Progenitor cell of endocrine pancreas (in vitro differentiated cells): ENCODE measurements at places on chromosomes 3 and 15.

- H3K4me3 ChIP-seq = no peak overlapping the region
- no peak for DNase-seq
- peaks cover 27% of the 10 kb centered on the region for H3K36me3 ChIP-seq
- H3K27me3 ChIP-seq = no peaks in the 10 kb centered on the region
- no peaks in the 10 kb centered on the region for H3K4me1 ChIP-seq
These were observed 332.8 kb downstream of the CNTN3 start for GRCh38 chr3:74281705-74282104.

DNA sequence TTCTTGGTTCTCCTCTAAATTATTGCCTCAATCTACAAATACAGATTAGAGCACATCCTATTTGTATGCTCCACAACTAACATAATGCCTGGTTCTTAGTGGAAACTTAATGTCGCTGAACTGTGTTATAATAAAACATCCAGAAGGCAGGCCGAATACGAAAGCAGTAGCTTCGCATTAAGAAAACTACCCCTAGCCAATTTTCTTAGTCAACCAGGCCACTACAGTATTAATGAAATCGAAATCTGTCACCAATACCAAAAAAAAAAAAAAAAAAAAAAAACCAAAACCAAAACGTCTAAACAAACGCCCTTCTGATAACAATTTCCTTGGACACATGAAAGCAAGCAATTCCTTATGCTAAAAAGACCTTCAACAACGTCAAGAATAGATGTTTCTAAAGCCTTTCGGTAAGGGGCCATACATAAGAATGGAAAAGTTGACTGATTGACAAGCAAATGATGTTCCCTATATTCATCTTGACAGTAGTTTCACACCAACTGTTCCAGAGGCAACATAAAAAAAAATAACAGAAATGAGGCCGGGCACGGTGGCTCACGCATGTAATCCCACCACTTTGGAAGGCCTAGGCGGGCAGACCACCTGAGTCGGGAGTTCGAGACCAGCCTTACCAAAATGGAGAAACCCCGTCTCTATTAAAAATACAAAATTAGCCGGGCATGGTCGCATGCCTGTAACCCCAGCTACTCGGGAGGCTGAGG is 1.3 kb downstream of the DENND6A start:
- no peaks in the 10 kb centered on the region for H3K27me3 ChIP-seq
- H3K4me1 ChIP-seq = peaks cover 12% of the 10 kb centered on the region
- H3K4me3 ChIP-seq = peak overlapping the region; percentile 88
- H3K27ac ChIP-seq = peak overlapping the region; percentile 96
- no peak for DNase-seq
- no peaks in the 10 kb centered on the region for H3K36me3 ChIP-seq

- H3K27ac ChIP-seq = peak overlapping the region; percentile 63
- peaks cover 13% of the 10 kb centered on the region for H3K27me3 ChIP-seq
- DNase-seq = no peak
- H3K4me3 ChIP-seq = no peak overlapping the region
These were observed 3.3 kb upstream of the CCDC174 start for GRCh38 chr3:14647976-14648955.

DNA sequence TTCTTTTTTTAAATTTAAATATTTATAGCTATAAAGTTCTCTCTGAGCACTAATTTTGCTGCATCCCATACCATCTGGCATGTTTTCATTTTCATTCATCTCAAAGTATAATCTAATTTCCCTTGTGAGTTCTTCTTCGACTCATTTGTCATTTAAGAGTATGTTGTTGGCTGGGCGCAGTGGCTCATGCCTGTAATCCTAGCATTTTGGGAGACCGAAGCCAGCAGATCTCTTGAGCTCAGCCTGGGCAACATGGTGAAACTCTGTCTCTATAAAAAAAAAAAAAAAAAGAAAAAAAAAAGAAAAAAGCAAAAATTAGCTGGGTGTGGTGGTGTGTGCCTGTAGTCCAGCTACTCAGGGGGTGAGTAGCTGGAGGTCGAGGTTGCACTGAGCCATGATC is 34.8 kb downstream of the MAP1A start:
- no peak overlapping the region for H3K4me3 ChIP-seq
- no peaks in the 10 kb centered on the region for H3K4me1 ChIP-seq
- no peak for DNase-seq
- H3K27ac ChIP-seq = no peak overlapping the region
- peaks cover 12% of the 10 kb centered on the region for H3K36me3 ChIP-seq
- no peaks in the 10 kb centered on the region for H3K27me3 ChIP-seq

- DNase-seq = no peak
- no peaks in the 10 kb centered on the region for H3K27me3 ChIP-seq
- no peaks in the 10 kb centered on the region for H3K4me1 ChIP-seq
- H3K27ac ChIP-seq = no peak overlapping the region
- H3K36me3 ChIP-seq = no peaks in the 10 kb centered on the region
These were observed 142.9 kb upstream of the ALCAM start for GRCh38 chr3:105223815-105224214.

DNA sequence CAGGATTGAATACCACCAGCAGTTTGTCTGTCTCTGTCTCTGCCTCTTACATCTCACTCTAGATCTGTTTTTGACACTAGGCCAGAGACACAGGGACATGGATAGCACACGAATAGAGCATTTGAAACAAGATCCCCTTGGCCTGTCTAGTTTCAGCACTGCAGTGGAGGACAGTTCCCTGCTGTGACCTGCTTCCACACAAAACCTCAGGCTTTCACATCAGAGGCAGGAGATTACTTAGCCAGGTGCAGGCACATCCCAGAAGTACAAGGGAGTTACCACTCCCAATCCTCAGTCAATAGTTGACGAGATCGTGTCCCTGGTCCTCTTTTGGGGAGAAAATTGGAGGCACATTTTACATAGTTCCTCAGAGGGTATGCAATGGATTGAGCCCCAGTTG is 34.0 kb upstream of the CCK start:
- H3K27me3 ChIP-seq = peaks cover 40% of the 10 kb centered on the region
- no peaks in the 10 kb centered on the region for H3K36me3 ChIP-seq
- H3K4me1 ChIP-seq = no peaks in the 10 kb centered on the region
- no peak overlapping the region for H3K4me3 ChIP-seq

GRCh38 chr3:101148001-101148400 is 154.8 kb upstream of the ABI3BP start:
- no peak overlapping the region for H3K4me3 ChIP-seq
- no peak for DNase-seq
- H3K27ac ChIP-seq = no peak overlapping the region

DNA sequence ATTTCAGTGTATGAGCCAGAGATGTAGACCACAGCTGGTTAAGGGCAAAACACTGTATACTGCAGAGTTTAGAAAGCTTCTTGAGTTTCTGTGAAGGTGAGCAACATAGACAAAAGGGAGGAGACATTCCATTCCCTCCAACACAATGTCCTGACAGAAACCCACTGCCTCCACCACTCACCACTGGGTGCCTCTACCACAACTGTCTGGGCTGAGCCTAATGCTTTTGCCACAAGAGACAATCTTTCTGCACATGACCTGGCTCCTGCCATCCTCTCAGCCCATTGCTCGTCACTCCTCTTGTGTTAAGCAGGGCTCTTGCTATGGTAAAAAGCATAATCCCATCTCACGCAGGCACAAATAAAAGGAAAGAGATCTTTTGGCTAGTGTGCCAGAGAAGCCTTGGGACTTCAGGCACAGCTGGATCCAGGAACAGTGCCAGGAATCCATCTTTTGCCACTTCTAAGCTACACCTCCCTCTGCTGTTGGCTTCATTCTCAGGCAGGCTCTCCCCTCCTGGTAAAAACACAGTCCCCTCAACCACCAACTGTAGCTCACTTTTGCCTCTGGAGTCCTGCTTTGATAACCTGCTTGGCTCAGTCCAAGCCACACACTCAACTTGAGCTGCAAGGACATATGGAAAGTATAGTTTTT is 140.6 kb upstream of the PRR20G start:
- DNase-seq = no peak
- no peak overlapping the region for H3K27ac ChIP-seq
- peaks cover 1% of the 10 kb centered on the region for H3K4me1 ChIP-seq
- H3K4me3 ChIP-seq = no peak overlapping the region
- peaks cover 27% of the 10 kb centered on the region for H3K27me3 ChIP-seq

GRCh38 chr15:60788692-60789103 is 309.8 kb upstream of the ICE2 start:
- H3K4me1 ChIP-seq = peaks cover 2% of the 10 kb centered on the region
- no peak overlapping the region for H3K4me3 ChIP-seq
- peaks cover 1% of the 10 kb centered on the region for H3K36me3 ChIP-seq
- no peak for DNase-seq
- H3K27me3 ChIP-seq = peaks cover 3% of the 10 kb centered on the region

- no peak overlapping the region for H3K4me3 ChIP-seq
- H3K4me1 ChIP-seq = peaks cover 6% of the 10 kb centered on the region
- peaks cover 2% of the 10 kb centered on the region for H3K36me3 ChIP-seq
- no peak for DNase-seq
- H3K27me3 ChIP-seq = no peaks in the 10 kb centered on the region
These were observed 57.2 kb downstream of the CRTC3 start for GRCh38 chr15:90586948-90587347.

DNA sequence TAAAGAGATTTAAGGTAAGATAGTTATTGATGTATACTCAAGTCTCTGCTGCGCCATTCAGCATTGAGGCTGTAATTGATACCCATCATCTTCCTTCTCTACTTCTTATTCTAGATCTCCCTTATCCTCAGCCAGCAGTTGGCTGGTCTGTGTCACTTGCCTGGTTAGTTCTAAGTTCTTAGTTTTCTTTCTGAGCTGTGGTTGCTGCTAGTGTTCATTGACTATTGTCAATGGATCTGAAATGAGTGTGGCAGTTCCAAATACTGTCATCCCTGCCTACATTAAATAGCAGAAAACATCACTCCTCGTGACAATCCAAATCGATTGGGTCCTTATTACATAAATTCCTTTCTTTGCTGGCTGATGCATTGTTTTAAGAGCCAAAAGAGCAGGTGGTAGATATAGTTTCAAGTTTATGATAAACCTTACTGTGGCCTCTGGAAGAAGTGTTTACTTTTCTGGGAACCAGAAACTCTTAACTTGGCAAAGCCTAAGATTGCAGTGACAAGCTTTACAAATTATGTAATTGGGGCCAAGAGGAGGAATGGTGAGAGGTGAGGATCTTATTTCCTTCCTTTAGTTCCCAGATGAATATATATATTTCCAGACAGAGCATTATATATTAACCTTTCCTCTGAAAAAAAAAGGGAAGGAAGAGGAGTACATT is 168.0 kb downstream of the GMNC start:
- H3K27ac ChIP-seq = no peak overlapping the region
- DNase-seq = no peak
- H3K36me3 ChIP-seq = no peaks in the 10 kb centered on the region
- H3K4me3 ChIP-seq = no peak overlapping the region
- H3K27me3 ChIP-seq = no peaks in the 10 kb centered on the region
- peaks cover 20% of the 10 kb centered on the region for H3K4me1 ChIP-seq

DNA sequence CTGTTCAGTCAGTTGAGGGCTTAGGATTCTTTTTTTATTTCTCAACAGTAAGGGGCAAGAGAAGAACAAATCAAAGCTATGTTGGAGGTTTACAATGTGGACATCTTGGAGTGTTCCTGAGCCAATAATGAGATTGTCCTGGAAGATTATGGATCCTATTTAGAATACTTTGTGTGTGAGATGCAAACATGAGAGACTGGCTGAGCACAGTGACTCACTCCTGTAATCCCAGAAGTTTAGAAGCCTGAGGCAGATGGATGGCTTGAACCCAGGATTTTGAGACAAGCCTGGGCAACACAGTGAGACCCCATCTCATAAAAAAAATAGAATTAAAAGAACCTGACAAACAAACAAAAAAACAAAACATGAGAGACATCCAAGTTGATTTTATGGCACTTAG is 351.6 kb downstream of the GAP43 start:
- H3K4me3 ChIP-seq = no peak overlapping the region
- no peak overlapping the region for H3K27ac ChIP-seq
- H3K36me3 ChIP-seq = no peaks in the 10 kb centered on the region
- no peaks in the 10 kb centered on the region for H3K27me3 ChIP-seq
- peaks cover 10% of the 10 kb centered on the region for H3K4me1 ChIP-seq

- no peaks in the 10 kb centered on the region for H3K4me1 ChIP-seq
- no peak for DNase-seq
- no peak overlapping the region for H3K27ac ChIP-seq
- H3K27me3 ChIP-seq = no peaks in the 10 kb centered on the region
- no peak overlapping the region for H3K4me3 ChIP-seq
- no peaks in the 10 kb centered on the region for H3K36me3 ChIP-seq
These were observed 140.4 kb downstream of the SATB1 start for GRCh38 chr3:18284716-18285115.

DNA sequence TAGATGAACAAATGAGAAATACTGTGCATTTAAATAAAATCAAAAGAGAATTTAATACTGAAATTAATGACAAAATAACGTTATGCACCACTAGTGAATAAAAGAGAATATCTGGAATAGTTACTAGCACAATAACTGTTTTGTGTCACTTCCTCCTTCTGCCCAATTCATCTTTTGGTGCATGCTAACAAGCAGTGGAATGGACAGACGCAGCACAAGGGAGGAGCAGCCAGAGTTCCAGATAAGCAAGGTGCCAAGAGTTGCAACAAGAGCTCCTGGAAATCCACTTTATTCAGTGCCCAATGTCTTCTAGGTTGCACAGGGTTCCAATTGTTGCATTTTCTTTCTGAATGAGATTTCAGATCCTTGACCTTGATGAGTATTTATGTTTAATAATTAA is 66.5 kb upstream of the PLXND1 start:
- H3K36me3 ChIP-seq = peaks cover 16% of the 10 kb centered on the region
- no peak overlapping the region for H3K4me3 ChIP-seq
- H3K4me1 ChIP-seq = peaks cover 12% of the 10 kb centered on the region
- DNase-seq = no peak
- no peaks in the 10 kb centered on the region for H3K27me3 ChIP-seq

GRCh38 chr3:8607234-8608040 is 37.2 kb downstream of the SSUH2 start:
- peaks cover 4% of the 10 kb centered on the region for H3K27me3 ChIP-seq
- peaks cover 3% of the 10 kb centered on the region for H3K36me3 ChIP-seq
- peaks cover 6% of the 10 kb centered on the region for H3K4me1 ChIP-seq
- no peak overlapping the region for H3K27ac ChIP-seq
- no peak overlapping the region for H3K4me3 ChIP-seq
- peak; percentile 31 for DNase-seq

- no peak overlapping the region for H3K4me3 ChIP-seq
- H3K27me3 ChIP-seq = peaks cover 15% of the 10 kb centered on the region
- no peaks in the 10 kb centered on the region for H3K36me3 ChIP-seq
- H3K27ac ChIP-seq = no peak overlapping the region
- DNase-seq = no peak
These were observed 120.4 kb upstream of the MEF2A start for GRCh38 chr15:99445272-99445850.

DNA sequence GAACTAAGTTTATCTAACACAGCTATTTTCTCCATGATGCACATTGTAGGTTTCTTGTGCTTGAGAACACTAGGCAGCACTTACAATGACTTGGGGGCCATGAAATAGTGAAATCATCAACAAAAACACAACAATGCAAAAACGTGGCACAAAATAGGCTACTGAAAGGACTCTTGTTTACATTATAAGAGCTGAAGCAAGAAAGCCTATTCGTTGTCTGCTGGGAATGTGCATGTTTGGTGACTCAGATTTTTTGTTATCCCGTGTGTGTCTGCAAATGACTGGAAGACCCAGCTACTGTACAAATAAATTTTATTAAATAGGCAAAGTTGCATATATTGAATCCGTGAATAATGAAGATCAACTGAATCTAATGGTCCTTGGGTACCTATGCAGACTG is 85.0 kb downstream of the TCF12 start:
- DNase-seq = no peak
- peaks cover 8% of the 10 kb centered on the region for H3K36me3 ChIP-seq
- no peak overlapping the region for H3K27ac ChIP-seq
- peaks cover 5% of the 10 kb centered on the region for H3K4me1 ChIP-seq
- H3K4me3 ChIP-seq = no peak overlapping the region
